ENCODE measurements at places on chromosomes 11 and 22.

DNA sequence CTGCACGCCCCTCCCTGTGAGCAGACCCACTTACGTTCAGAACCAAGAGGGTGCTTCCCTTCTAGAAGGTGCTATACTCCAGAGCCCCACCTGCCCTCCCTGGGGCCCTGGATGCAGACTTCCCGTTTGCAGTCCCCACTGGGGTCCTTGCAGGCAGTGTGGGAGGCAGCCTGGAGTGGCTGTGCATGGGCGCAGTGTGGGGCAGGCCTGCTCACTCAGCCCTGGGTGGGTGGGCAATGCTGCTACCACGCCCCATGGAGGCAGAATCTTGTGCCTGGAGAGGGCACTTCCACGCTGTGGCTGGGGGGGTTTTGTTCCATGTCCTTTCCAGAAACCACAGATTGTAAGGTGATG is 116.2 kb downstream of the KCNQ1OT1 start:
- no peak for DNase-seq

DNA sequence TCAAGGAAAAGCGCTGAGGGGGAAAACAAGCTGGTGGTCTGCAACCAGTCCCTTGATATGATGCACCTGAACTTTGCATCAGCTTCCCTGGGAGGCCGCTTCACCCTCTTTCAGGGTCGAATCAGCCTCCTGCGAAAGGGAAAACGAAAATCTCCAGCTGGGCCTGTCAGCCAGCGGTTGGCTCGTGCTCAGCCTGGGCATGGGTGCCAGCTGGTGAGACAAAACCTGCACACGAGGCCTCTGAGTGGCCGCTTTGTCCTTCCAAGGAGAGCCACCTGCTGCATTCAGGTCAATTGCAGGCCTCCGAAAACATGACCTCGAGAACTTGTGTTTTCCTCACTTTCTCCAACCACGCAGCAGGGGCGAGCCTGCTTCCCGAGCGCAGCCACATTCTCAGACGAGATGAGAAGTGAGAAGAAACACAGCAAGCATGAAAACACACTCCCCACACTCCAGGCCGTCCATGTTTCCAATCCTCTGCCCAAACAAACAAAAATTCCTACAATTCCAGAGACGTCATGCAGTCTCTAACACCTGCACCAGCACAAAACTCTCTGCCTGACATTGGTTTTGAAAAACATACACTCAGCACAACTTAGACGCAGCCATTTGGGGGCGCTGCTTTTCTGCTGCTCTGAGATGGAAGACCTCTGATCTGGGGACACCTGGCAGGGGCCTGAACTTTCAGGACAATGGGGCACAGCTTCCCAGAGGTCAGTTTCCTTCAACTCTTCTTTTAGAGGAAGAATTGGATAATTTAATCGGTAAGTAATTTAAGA is 77.1 kb downstream of the DHCR7 start:
- DNase-seq = no peak

GRCh38 chr11:93524858-93525257 is 18.3 kb downstream of the SMCO4 start:
- DNase-seq = no peak

GRCh38 chr11:23288003-23288783 is 427.9 kb upstream of the CCDC179 start:
- no peak for DNase-seq

DNA sequence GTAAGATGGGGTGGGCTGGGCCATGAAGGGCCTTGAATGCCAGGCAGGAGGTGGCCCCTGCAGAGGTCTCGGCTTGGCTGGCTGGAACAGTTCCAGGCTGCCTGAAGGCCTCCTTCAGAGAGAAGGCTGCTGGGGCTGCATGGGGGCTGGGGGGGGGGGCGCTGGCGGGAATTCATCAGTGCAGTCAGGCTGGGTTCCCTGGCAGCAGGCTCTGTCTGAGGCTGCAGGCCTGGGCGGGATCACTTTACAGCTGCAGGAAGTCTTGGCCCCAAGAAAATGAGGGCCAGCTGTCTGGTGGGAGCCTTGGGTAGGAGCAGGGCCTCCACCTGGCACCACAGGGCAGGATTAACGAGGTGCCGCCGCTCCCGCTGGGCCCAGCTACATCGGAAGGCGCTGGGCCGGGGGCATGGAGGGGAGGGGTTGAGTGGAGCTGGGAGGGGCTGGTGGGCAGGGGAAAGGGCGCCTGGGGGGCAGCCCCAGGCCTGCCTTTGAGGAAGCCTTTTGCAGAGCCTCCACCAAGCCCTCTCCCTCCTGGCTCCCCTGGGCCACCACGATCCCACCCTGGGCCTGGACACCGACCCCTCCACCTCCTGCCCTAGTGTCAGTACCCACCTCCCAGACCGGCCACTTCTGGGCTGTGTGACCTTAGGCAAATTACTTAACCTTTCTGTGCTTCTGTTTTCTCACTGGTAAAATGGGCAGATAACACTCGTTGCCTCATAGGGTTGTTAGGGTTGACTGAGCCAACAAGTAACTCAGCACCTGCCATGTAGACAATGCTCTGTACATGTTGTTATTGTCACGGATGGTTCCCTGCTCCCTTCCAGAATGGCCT is 31.0 kb upstream of the HMOX1 start:
- no peak for DNase-seq

Data from GM18507 (cell line).